Femur (tissue), 1 donor: ENCODE measurements at places on chromosomes 5 and 9.

DNA sequence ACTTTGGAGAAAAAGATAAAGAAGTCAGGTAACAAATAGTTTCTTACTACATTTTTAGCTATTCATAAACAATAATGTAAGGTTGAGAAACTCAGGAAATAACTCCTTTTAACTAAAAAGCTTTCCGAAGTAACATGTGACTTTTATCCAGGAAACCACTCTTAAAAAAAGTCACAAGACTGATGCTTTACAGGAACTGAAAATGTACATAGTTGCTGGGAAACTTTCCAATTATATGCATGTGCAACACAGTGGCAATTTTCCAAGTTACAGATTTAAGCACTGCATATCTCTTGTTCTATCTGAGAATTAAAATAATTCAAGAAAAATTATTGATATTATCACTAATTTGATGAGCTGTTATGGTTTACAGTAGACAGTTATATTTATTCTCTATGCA lies 105.2 kb downstream of the CDH10 start:
- no peak for DNase-seq

GRCh38 chr5:146426305-146426704 lies 20.8 kb upstream of the TCERG1 start:
- DNase-seq = no peak

GRCh38 chr5:54224103-54224826 lies 86.1 kb downstream of the ARL15 start:
- no peak for DNase-seq

GRCh38 chr5:57442080-57442839 lies 40.4 kb downstream of the ACTBL2 start:
- DNase-seq = no peak

- no peak for DNase-seq
Observed at GRCh38 chr9:4020038-4020754, 279.7 kb downstream of the GLIS3 start.

- no peak for DNase-seq
Observed at GRCh38 chr5:148951612-148952011, 111.2 kb downstream of the SH3TC2 start.

DNA sequence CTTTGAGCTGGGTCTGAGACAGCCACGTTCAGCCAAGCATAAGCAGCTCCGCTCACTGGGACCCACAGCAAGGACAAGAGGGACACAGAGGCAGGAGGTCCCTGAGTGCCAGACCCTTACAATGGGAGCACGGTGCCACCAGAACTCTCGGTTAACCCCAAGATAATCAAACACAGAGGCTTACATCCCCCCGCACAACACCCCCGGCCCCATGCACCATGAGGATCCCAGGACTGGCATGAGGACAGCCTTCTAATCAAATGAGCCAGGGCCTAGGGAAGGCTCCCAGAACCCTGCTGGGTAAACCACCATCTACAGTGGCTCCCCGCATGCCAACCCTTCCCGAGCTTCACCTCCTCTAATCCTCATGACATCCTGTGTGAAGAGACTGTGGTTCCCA lies 7.4 kb downstream of the GFPT2 start:
- no peak for DNase-seq

DNA sequence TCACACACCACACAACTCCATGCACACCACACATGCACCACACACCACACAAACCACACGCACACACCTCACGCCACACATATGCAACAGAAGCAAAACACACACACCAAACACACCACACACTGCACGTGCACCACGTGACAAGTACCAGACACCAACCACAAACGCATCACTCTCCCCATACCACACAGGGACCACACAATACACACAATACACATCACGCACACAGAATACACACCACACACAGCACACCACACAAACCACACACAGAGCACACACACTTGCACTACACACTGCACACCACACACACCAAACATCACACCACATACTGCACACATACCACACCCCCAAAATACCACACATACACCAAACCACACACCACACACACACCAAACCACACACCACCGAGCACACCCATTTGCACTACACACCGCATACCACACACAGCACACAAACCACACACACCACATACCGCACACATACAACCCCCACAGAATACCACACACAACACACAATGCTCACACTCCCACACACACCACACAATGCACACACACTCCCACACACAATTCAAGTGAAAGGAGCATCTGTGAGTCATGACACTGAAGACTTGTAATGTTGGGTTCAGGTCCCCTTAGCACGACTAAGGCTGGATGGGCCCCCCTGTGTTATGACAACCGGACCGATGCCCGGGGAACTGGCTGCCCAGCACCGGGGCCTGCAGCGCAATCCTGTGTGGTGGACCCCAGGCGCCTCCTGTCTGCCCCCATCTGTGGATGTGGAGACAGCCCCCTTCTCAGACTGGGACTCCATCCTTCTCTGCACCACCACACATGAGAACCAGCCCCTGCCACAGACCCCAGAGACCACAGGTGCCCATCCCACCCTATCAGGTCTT lies 6.0 kb upstream of the ZDHHC11 start:
- DNase-seq = no peak

DNA sequence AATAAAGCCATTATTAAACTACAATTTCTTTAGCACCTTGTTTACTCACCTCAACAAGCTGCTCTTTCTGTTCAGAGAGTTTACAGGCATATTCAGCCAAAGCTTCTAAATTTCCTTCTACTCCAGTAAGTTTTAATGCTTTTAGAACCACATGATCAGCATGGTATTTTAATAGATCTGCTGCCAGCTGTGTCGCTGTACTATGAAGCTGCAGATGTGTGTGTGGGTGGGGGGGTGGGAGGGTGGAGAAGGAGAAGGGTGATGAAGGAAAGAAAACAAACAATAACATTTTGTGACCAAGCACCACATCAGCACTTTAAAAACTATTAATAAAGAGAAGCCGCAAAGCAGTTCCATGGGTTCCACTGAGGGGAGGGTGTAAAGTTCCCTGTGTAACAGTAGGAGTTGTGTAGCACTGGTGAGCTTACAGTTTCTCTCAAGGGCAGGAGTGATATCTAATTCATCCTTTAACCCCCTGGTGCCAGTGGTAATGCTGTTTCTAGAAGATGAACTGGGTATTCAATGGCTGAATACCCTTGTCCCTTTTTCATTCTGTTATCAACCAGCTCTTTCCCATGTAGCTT lies 38.5 kb downstream of the ABITRAM start:
- DNase-seq = peak; percentile 19

DNA sequence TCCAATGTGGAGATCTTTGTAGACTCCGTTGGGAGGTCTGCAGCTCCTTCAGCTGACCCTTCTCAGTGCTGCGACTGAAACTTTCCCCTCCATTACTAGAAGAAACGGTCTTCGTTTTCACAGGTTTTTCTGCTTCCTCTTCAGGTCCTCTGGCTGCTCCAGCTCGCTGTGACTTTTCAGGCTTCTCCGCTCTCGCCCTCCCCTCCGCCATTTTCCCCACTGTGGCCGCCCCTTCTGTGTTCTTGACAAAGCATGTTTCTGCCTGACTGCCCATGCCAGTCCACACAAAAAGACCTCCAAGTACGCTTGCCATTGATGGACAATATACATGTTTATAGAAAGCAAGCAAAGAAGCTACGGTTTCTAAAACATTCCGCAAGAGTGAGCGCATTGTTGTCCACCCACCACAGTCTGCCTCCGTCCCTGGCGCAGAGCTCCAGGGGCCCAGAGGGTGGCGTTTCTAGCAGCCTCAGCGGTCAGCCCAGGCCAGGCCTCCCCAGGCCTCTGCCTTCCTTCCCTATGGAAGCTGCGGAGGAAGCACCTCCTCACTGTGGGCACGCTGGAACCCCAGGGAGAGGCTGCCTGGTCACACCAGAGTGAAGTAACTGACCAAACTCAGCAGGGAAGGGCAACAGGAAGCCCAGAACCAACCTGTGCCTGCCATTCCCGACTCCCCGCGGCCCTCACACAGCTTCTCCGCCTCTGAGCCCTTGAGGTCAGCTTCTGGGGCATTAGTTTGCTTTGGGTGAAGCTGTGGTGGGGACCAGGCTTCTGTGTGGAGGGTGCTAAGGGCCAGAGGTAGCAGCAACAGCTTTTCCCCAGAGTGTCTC lies 19.9 kb upstream of the S1PR3 start:
- DNase-seq = no peak

DNA sequence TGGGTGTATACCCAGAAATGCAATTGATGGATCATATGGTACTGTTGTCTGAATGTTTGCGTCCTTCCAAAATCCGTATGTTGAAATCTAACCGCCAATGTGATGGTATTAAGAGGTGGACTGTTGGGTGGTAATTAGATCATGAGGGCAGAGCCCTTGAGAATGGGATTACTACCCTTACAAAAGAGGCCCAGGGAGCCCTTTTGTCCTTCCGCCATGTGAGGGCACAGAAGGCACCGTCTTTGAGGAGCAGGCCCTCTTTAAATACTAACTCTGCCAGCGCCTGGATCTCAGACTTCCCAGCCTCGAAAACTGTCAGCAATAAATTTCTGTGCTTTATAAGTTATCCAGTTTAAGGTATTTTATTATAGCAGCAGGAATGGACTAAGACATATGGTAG lies 156.0 kb upstream of the OTULINL start:
- DNase-seq = no peak

GRCh38 chr9:135049460-135049859 lies 38.0 kb upstream of the OLFM1 start:
- no peak for DNase-seq

DNA sequence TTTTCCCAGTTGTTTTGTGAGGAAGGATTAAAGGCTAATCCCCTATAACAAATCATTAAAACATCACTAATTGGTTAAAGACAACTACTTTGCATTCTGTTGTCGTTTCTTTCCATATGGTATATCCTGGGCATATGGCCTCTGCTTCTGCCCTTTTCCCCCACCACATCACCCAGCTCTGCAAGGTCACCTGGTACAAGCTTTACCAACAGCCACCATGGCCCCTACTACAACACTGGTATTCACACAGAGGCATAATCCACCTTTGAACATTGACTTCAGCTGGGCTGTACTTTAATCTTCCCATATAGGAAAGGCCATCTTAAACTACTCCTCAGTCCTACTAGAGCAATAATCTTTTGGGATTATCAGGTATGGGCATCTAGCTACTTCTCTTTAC lies 866.1 kb downstream of the TLE4 start:
- no peak for DNase-seq

GRCh38 chr5:141051521-141051866 lies 320 bp downstream of the PCDHB1 start:
- no peak for DNase-seq

- DNase-seq = peak; percentile 82
Observed at GRCh38 chr9:107894572-107895261, 405.1 kb upstream of the KLF4 start.

GRCh38 chr9:121239071-121239470 lies 28.9 kb upstream of the GSN start:
- no peak for DNase-seq

DNA sequence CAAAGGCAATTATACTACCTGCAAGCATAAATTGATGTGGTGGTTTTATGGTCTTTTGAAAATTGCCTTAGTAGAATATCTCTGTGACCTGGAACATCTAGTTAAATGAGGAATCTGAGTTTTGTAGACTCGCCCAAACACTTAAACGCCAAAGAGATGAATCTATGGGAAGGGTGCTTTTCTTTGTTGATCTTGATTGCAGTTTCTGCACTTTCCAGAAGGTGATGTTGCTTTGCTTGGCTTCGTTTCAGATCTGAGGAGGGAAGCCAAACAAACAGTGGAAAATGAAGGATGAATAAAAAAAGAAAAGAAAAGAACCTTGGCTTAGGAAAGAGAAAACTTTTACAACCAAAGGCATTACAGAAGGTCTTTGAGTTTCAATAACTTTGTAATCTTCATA lies 1021.2 kb downstream of the NR2F1-AS1 start:
- no peak for DNase-seq

- no peak for DNase-seq
Observed at GRCh38 chr9:31916591-31917241, 467.7 kb upstream of the ACO1 start.

GRCh38 chr5:126301056-126301455 lies 122.2 kb upstream of the GRAMD2B start:
- DNase-seq = no peak

DNA sequence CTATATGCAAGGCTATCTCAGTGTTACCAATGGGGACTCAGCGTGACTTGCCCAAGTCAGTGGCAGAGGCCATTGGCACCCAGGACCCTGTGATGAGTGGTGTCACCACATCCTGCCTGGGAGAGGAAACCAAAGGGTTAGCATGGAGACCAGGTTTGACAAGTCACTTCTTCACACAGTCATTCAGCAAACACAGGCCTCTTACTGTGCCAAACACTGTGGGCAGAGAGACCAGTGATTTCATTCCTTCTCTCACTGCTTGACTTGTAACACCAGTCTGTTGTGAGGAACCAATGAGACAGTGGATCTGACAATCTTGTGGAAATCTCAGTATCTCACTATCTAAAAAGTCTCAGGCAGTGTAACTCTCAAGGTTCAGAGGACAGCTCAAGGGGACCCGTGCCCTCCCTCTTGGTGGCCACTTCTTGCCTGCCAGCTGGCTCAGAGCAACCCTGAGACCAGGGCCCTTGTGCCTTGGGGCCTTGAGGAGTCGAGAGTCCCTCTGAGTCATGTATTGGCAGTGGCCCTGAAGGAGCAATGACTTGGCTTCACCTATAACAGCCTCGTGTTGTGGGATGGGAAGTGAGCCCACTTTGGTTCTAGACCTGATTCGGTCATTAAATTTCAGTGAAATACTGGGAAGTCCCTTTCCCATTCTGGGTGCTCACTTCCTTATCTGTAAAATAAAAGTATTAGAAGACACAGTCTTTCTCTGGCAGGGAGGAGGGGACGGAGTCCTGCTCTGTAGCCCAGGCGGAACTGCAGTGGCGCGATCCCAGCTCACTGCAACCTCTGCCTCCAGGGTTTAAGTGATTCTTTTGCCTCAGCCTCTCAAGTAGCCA lies 1.6 kb downstream of the FABP6 start:
- no peak for DNase-seq

GRCh38 chr9:87662808-87663528 lies 63.0 kb upstream of the CTSL start:
- DNase-seq = peak; percentile 78

GRCh38 chr9:95250462-95251221 lies 66.9 kb downstream of the FANCC start:
- DNase-seq = no peak

- peak; percentile 81 for DNase-seq
Observed at GRCh38 chr5:38433160-38433861, 123.1 kb downstream of the LIFR start.

- DNase-seq = peak; percentile 19
Observed at GRCh38 chr5:6711409-6712141, 1.7 kb upstream of the TENT4A start.

GRCh38 chr9:80843028-80843427 lies 846.3 kb downstream of the TLE1 start:
- no peak for DNase-seq

DNA sequence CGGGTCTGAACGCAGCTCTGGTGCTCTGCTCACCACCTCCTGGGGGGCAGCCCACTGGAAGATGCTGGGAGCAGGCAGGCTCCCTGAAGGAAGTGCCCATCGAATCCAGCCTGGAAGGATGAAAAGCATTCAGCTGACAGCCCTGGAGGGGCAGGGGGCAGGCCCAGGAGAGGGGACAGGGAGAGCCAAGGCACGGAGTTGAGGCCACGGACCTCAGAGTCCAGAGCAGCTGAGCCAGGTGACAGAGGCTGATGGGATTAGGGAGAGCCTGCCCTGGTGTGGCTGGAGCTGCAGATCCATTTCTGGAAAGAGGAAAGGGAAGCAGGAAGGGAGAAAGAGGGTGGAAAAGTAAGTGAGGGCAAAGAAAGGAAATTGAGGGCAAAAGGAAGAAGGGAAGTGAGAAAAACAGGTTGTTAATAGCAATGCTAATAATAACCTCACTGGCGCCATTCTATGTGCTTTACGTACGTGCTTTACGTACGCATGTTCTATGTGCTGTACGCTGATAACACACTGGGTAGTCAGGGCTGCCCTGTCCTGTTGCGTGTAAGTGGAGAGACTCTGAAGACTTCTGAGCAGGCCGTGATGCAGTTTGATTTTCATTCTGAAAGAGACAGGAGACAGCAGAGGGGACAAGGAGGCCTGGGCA lies 52.6 kb downstream of the LMX1B start:
- no peak for DNase-seq
